GM04503 (cell line): ENCODE measurements at places on chromosomes 2 and 18.
A peak's percentile ranks its signal among the peaks of the same experiment; 100 is the strongest.

DNA sequence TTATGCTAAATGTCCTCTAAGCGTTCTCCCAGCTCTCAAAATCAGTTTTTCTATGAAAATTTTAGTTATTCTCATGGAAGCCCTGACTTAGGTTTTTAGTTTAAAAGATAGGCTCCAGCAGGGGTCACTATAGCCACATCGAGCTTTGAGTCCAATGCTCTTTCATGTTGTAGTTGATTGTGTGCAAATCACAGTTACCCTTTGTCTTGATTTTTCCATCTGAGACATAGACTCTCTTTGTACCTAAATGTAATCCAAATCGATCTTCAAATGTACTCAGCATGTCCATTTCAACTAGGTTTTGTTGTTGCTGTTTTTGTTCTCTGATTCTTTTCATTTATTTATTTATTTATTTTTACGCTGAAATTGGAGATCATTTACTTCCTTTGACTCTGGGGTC, 26.4 kb upstream of the MSTN start:
- no peak for DNase-seq

- DNase-seq: no peak
Observed at GRCh38 chr2:136093583-136093982, 24.4 kb downstream of the CXCR4 start.

DNA sequence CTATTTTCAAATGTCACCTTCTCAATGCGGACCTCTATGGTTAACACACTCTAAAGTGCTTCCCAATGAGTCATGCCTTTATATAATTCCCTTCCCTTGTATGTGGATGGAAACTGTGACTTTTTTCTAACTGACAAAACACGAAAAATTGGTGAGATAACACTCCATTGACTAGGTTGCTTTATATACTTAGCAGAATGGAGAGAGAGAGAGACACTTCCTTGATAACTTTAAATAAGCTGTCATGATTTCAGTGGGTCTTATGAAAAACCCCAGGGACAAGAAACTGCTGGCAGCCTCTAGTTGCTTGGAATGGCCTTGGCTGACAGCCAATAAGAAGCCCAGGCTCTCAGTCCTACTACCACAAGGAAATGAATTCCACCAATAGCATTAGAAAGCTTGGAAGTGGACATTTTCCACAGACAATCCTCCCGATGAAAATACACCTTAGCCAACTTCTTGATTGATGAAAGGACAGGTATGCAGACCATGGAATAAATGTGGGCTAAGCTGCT, 322.2 kb downstream of the ZNF804A start:
- no peak for DNase-seq

- no peak for DNase-seq
Observed at GRCh38 chr18:55064760-55065159, 105.5 kb upstream of the CCDC68 start.

GRCh38 chr2:128458505-128458904, 139.8 kb upstream of the HS6ST1 start:
- DNase-seq: no peak

GRCh38 chr2:98826856-98827255, 95.9 kb upstream of the MGAT4A start:
- DNase-seq: no peak

GRCh38 chr2:152925547-152926448, 207.4 kb downstream of the ARL6IP6 start:
- peak; percentile 1 for DNase-seq

GRCh38 chr18:13537022-13537780, 189.2 kb downstream of the FAM210A start:
- DNase-seq: no peak

DNA sequence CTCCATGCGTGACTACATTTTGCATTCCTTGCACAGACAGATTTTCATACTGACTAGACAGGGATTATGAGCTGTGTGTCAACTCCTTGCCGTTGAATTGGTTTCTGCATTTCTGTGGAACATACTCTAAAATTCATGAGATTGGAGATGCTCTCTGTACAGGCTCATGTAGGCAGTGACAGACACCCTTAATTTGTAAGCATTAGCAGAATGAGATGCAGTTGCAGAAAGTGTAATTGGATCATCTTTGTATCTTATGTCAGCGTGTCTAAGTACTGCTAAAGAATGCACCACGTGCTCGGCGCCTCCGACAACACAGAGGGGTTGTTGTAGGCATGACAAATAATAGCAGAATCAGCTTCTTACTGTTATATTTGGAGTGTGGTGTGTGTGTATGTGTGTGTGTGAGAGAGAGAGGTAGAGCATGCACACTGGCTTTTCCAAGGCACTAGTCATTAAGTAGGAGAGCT, 212.4 kb downstream of the CMPK2 start:
- DNase-seq: no peak

DNA sequence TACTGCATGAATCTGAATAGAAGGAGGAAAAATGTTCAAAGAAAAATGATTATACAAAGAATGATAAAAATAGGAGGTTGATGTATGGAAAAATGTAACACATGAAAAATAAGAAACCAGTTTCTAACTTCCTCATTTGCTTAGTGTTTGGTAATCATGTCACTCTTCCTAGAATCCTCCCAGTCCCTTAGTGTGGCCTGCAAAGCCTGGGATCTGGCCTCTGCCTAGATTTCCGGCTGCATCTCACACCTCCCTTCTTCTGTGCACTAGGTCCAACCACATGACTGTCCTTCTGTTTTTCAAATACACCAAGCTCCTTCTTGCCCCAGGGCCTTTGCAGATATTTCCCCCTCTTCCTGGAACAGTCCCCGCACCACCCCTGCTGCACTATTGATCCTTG, 76.8 kb upstream of the RBMS1 start:
- DNase-seq: no peak

DNA sequence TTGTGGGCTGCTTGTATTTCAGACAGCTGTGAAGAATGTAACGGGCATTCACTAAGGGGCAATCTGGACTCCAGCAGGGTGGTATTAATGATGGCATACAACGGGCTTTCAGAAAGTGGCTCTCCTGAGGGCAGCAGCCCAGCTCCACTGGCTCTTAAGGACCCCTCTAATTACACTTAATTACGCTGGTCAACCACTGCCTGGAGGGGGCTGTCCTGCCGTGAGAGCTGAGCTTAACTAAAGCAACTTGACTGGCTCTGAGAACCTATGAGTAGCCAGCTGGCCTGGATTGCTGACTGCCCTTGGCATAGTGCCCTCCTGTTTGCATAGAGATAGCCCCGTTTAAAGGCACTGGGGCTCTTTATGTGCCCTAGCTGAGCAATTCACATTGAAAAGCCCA, 3.8 kb downstream of the LIPG start:
- no peak for DNase-seq

DNA sequence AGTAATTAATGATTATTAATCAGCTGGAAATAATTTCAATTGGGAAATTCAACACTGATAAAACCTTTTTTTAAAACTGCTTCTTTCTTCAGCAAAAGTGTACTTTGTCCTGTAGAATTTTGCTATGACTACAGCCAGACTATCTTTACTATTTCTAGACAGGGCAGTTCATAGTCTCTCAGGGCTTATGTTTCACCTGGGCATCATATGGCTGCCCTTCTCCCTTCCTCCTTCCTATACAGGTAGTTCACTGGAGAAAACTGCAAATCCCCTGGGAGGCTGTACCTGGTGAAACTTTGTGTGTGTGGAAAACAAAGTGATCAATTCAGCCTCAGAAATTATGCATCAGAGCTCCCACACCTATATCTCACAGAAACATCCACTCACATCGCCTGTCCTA, 38.6 kb downstream of the THADA start:
- DNase-seq: no peak

GRCh38 chr2:10267551-10268465, 34.9 kb upstream of the HPCAL1 start:
- no peak for DNase-seq

- no peak for DNase-seq
Observed at GRCh38 chr18:74499633-74500032, 3.5 kb downstream of the CNDP2 start.

DNA sequence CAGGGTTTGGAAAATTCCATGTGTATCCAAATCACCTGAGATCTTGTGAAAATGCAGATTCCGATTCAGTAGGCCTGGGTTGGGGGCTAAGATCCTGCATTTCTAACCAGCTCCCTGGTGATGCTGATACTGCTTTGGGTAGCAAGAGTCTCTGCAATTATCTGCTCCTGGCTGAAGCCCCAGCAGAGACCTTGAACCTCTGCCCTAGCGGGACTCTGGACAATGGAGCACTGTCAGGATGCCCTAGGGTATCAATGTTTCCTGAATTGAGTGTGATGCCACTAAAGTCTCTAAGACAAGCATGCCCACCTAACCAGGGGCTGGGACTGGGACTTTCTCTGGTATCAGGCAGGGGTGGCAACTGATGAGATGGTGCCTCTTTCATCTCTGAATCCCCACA, 49.4 kb upstream of the KLHL29 start:
- DNase-seq: no peak

GRCh38 chr2:127103243-127104165, 3.5 kb downstream of the BIN1 start:
- no peak for DNase-seq

DNA sequence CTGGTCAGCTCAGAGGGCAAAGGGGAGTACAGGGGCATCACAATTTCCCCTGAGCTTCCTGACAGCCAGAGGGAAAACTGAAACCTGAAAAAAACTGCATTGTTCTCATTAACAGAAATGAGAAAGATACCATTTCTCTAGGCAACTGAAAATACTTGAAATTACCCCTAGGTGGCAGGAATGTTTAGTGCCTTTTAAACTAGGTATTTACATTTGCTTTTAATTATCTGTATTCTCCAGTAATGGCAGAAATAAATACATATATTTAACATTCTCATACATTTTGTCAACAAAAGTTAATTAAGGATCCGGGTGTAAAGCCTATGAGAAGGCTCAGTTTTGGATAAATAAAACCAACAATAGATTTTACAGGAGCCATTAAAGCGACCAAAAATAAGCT, 34.5 kb downstream of the RPL31 start:
- no peak for DNase-seq

DNA sequence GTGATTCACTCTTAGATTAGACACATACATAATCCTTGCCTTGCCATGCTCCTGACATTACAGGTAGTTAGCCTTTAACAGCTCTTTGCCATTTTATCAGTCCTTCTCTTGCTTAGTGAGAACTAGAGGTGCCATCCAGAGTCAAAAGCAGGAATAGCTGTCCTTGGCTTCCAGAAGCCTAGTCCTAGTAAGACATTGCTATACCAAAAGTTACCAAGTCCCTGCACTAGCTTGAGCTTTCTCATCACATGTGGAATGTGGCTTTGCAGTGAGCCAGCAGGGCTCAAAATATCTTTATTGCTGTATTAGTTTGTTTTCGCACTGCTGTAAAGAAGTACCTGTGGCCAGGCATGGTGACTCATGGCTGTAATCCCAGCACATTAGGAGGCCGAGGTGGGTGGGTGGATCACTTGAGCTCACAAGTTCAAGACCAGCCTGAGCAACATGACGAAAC, 104.7 kb upstream of the NOSTRIN start:
- DNase-seq: no peak

- DNase-seq: no peak
Observed at GRCh38 chr18:68662754-68663153, 52.2 kb downstream of the TMX3 start.

DNA sequence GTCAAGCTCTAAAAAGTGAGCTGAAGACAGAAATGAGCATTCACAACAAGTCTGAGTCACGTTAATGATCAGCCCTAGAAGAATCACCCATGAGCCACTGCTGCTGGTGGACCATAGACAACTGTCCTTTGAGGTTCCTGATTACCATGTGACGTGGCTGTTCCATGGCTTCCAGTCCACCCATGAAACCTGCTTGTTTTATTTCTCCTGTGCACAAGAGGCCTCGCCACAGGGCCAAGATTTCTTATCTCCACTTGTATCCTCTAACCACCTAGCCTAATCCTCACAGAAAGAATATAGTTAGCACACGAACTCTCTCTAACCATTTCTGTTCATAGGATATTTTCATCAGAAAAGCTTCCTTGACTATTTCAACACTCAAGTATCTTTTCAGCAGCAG, 242.7 kb downstream of the MREG start:
- no peak for DNase-seq

DNA sequence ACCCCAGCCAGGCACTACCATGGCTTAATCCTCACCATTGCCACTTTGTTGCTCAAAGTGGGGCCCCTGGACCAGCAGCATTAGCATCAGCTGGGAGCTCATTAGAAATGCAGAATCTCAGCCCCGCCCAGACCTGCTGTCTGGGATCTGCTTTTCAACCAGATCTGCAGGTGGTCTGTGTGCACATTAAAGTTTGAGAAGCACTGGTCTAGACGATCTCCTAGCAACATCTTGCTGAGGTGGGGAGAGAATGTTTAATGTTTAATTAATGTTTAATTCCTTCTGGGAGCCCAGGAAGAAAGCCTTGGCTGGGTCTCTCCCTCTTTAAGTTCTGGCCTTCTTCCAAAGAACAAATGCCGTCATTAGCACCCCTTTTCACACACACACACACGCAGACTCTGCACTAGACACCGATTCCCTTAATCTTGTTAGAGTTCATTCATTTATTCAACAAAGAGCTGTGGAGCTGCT, 53.7 kb downstream of the EDAR start:
- DNase-seq: no peak

DNA sequence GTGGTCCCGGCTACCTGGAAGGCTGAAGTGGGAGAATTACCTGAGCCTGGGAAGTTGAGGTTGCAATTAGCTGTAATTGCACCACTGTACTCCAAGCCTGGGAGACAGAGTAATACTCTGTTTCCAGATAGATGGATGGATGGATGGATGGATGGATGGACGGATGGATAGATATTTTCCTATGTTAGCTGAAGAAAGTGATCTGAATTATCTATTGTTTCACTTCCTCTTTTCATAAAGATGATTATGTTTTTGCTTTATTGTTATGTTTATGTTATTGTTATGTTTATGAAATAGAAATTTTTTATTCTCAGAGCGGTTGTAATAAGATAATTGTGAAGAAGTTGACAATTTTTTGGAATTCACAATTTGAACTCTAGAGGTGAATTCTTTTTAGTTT, 33.3 kb upstream of the TTC27 start:
- DNase-seq: no peak

DNA sequence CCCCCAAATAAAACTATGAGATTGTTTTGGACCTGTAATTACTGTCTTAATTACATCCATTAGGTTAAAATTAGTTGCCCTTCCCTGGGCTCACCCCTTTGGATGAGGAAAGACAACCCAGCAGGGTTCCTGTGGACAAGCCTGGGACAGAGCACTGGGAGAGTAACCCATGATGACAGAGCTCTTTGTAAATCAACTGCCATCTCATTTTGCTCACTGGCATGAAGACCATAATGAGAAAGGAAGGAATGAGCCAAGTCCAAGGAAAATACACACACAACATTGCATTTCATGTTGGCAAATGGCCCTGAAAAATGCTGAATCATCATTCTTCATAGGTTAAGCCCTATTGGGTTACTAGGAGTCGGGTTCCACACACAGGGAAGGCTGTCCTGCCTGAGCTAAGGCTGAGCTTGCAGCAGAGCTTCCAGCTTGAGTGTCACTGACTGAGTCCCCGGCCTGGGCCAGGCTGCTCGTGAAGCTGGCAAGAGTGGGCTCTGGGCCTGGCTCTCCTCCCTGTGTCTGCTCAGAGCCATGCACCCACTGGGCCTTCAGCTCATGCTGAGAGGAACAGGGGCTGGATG, 94.1 kb upstream of the ACAA2 start:
- DNase-seq: no peak
